ENCODE measurements at places on chromosomes 2 and 18.
A peak's percentile ranks its signal among the peaks of the same experiment; 100 is the strongest.

DNA sequence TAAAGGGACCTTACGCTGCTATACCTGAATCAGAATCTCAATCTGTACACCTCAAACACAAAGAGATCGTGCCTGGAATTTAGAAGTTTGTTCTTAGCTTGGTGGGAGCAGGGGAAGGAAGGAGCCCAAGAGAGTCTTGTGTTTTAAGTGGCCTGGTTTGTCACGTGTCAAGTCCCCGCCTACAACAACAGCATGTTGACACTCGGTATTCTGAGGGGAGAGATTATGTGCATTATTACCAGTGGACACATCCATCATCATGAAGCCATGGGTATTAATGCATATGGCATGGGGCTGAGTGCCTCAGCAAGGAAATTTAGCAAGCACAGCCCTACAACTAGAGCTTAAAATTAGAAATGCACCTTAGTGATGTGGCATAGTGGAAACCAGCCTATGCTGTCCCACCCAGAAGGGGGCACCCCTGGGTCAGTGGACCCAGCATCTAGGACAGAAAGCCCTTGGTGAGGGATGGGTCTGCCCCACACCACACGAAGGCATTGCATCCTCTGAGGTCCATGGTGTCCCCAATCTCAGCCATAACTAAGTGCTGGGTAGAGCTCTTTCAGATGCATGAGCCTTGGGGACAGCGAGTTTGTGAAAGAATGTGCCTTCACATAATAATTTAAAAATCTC is 138.7 kb downstream of the MGAT5 start:
- DNase-seq: no peak
- no peak overlapping the region for H3K27ac ChIP-seq
- no peaks in the 10 kb centered on the region for H3K27me3 ChIP-seq
- no peak overlapping the region for H3K4me3 ChIP-seq

DNA sequence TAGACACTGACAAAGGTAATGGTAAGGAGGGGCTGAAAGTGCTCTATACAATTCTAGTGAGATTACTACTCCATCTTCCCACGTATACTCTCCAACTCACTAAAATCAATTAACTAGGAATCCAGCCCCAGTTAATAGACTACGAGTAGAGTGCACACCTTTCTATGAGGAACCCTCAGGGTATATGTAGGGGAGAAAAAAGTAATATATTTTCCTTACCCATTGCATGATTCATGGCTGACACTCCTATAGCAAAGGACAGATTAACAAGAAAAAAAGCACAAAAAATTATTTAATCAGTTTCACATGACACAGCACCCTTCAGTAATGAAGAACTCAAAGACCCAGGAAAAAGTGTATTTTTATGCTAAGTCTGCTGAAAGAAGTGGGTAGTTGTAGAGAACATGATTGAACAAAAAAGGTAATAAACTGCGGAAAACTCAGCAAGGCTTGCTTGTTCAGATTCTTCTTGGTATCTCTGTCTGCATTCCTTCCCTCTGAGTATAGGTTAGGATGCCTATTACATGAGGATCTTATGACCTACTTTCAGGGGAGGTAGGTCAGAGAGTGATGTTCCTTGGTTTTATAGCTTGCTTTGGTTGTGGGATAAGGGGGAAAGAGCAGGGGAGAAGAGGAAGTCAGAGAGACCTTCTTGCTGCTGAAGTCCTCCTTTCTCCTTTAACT is 342.0 kb upstream of the DLGAP1 start:
- H3K36me3 ChIP-seq: no peaks in the 10 kb centered on the region
- no peaks in the 10 kb centered on the region for H3K27me3 ChIP-seq
- H3K4me1 ChIP-seq: no peaks in the 10 kb centered on the region
- DNase-seq: no peak

DNA sequence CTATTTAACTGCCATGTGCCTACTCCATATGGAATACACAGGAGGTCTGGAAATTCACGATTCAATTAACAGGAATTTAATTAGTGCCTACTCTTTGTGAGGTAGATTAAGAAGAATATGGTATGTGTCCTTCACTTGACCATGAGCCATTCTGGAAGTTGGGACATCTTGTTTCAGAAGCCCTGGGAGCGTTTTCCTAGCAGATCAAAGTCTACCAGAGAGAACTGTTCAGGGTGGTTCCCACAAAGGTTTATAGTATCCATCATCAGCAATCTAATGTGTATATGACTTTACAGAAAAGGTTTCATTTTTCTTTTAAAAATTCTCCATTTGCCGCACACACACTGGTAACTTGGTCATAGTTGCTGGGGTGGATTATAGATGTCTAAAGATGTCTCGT is 159.1 kb downstream of the LRRTM1 start:
- H3K27ac ChIP-seq: no peak overlapping the region
- DNase-seq: no peak
- H3K4me3 ChIP-seq: no peak overlapping the region
- no peaks in the 10 kb centered on the region for H3K4me1 ChIP-seq
- no peaks in the 10 kb centered on the region for H3K27me3 ChIP-seq

GRCh38 chr18:52046842-52047241 is 293.2 kb upstream of the DCC start:
- no peaks in the 10 kb centered on the region for H3K4me1 ChIP-seq
- no peak overlapping the region for H3K4me3 ChIP-seq
- no peak overlapping the region for H3K27ac ChIP-seq
- H3K36me3 ChIP-seq: no peaks in the 10 kb centered on the region
- DNase-seq: no peak

GRCh38 chr2:12930391-12930790 is 213.7 kb downstream of the TRIB2 start:
- H3K4me3 ChIP-seq: no peak overlapping the region
- no peaks in the 10 kb centered on the region for H3K36me3 ChIP-seq
- no peak overlapping the region for H3K27ac ChIP-seq
- no peaks in the 10 kb centered on the region for H3K4me1 ChIP-seq
- DNase-seq: no peak
- no peaks in the 10 kb centered on the region for H3K27me3 ChIP-seq

DNA sequence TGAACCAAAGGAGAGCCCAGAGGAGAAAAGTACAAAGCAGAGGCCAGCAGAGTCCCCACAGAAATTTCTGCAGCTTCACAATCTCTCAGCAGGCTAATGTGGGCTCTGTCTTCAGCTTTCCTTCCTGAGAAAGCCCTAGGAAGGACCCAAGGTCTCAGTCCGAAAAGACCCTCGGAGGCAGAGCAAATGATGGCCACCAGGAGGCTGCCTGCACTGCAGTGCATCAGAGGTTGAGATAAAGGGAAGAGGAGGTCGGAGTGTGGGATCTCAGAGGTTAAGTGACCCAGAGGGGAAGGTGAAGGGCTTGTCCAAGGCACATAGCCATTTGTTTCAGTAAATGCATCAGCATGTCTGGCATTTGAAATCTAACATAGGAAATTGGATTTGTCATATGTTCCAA is 299.1 kb upstream of the SLC14A2 start:
- DNase-seq: no peak
- no peak overlapping the region for H3K27ac ChIP-seq
- H3K4me3 ChIP-seq: no peak overlapping the region
- H3K27me3 ChIP-seq: peaks cover 2% of the 10 kb centered on the region
- H3K36me3 ChIP-seq: no peaks in the 10 kb centered on the region

- H3K27me3 ChIP-seq: no peaks in the 10 kb centered on the region
- H3K27ac ChIP-seq: no peak overlapping the region
- H3K4me3 ChIP-seq: no peak overlapping the region
- no peak for DNase-seq
- no peaks in the 10 kb centered on the region for H3K36me3 ChIP-seq
These were observed 28.0 kb downstream of the SRSF7 start for GRCh38 chr2:38723173-38723572.

GRCh38 chr2:200509235-200509611 is 645 bp downstream of the KCTD18 start:
- no peaks in the 10 kb centered on the region for H3K4me1 ChIP-seq
- peaks cover 10% of the 10 kb centered on the region for H3K27me3 ChIP-seq
- no peak for DNase-seq

- no peak for DNase-seq
- no peaks in the 10 kb centered on the region for H3K27me3 ChIP-seq
- H3K4me1 ChIP-seq: no peaks in the 10 kb centered on the region
- H3K36me3 ChIP-seq: no peaks in the 10 kb centered on the region
These were observed 48.5 kb upstream of the ALKAL2 start for GRCh38 chr2:336360-336759.

GRCh38 chr2:177314722-177315264 is 50.3 kb upstream of the NFE2L2 start:
- no peak overlapping the region for H3K4me3 ChIP-seq
- H3K36me3 ChIP-seq: no peaks in the 10 kb centered on the region
- H3K27ac ChIP-seq: no peak overlapping the region
- H3K4me1 ChIP-seq: no peaks in the 10 kb centered on the region

DNA sequence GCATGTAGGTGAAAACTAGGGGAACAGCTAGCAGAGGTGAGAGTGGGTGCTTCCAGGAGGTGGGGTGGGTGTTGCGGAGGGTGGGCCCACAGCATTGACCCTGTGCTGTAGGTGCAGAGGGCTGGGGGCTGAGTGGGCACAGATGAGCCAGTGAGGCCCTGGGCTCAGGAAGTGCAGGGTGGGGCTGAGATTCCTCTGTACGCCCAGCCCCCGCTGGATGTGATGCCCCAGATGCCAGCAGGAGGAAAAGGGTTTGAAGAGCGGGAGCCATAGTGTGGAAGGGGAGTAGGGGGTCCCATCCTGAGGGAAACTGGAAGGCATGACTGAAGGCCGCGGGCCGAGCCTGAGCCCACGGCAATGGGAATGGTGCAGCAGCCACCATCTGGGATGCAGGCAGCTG is 14.1 kb upstream of the OTOS start:
- H3K36me3 ChIP-seq: no peaks in the 10 kb centered on the region
- no peak overlapping the region for H3K27ac ChIP-seq
- no peak overlapping the region for H3K4me3 ChIP-seq
- H3K27me3 ChIP-seq: peaks cover 5% of the 10 kb centered on the region

DNA sequence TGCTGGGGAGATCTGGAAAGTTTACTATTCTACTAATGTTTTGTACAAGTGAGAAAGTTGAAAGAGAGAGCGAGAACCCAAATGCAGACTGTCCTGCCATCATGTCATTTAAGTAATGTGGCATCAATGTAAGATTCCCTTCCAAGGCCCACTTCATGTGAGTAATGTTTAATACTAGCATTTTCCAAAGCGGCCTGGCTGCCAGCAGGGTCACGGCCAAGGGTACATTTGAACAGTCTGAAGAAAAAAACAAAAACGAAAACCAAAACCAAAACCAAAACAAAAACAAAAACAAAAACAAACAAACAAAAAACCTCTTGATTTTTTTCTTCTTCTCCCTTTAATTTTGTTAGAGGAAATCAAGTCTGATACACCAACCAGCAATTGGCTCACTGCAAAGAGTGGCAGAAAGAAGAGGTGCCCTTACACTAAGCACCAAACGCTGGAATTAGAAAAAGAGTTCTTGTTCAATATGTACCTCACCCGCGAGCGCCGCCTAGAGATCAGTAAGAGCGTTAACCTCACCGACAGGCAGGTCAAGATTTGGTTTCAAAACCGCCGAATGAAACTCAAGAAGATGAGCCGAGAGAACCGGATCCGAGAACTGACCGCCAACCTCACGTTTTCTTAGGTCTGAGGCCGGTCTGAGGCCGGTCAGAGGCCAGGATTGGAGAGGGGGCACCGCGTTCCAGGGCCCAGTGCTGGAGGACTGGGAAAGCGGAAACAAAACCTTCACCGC is 2.2 kb downstream of the HOXD10 start:
- H3K36me3 ChIP-seq: no peaks in the 10 kb centered on the region
- peaks cover 95% of the 10 kb centered on the region for H3K27me3 ChIP-seq
- H3K4me1 ChIP-seq: no peaks in the 10 kb centered on the region
- H3K4me3 ChIP-seq: no peak overlapping the region
- no peak overlapping the region for H3K27ac ChIP-seq
- DNase-seq: no peak

GRCh38 chr2:86002375-86002774 is 103.3 kb downstream of the POLR1A start:
- H3K4me1 ChIP-seq: peaks cover 16% of the 10 kb centered on the region
- H3K36me3 ChIP-seq: no peaks in the 10 kb centered on the region
- H3K4me3 ChIP-seq: no peak overlapping the region
- no peak overlapping the region for H3K27ac ChIP-seq
- no peak for DNase-seq

DNA sequence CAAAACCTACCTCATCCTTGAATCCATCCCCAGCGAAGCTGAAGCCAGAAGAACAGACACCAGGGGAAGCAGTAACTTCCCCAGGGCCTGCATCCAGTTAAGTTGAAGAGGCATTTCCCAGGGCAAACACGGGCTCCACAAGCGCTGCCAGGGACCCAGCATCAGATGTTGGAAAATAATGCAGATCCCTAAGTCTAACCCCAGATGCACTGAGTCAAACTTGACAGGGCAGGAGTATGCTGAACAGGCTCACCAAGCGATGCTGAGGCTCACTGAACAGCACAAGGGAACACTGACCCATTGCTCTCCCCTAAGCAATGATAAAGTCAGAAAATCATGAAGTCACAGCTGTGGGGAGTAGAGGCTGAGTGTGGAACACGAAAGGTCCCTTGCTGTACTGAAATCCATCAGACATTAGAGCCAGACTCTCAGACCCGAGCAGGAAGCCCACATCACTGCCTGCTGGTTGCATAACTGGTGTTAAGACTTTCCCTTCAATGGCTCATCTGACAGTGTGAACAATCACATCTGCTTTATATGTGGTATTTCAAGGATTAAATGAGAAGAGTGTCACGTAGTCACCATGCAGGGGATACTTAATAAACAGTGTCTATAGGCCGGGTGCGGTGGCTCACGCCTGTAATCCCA is 36.2 kb downstream of the TNS1 start:
- DNase-seq: no peak
- H3K4me3 ChIP-seq: no peak overlapping the region
- no peaks in the 10 kb centered on the region for H3K27me3 ChIP-seq
- peaks cover 23% of the 10 kb centered on the region for H3K4me1 ChIP-seq
- peak overlapping the region; percentile 28 for H3K27ac ChIP-seq
- H3K36me3 ChIP-seq: no peaks in the 10 kb centered on the region

- no peak overlapping the region for H3K4me3 ChIP-seq
- no peaks in the 10 kb centered on the region for H3K27me3 ChIP-seq
- peak; percentile 15 for DNase-seq
- no peak overlapping the region for H3K27ac ChIP-seq
- H3K36me3 ChIP-seq: no peaks in the 10 kb centered on the region
These were observed 305.1 kb upstream of the GULP1 start for GRCh38 chr2:187986390-187987105.

DNA sequence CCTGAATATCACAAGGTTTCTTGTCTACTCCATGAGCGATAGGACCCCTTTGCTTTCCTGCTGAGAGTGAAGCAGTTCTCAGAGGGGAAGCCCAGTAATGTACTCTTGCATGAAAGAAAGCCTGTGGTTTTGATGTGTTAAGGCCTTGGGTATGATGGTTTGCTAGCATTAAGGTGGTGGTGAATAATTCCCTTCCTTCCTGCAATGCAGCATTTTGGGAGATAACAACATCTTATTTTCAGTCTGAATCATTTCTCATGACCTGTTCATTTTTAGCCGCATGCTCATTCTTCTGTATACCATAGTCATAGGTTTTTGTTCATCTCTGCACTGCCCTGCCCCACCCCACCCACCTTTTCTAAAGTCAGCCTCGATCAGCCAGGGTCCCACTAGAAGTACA is 66.2 kb downstream of the HNMT start:
- no peaks in the 10 kb centered on the region for H3K4me1 ChIP-seq
- H3K4me3 ChIP-seq: no peak overlapping the region
- peak; percentile 98 for DNase-seq
- no peaks in the 10 kb centered on the region for H3K27me3 ChIP-seq
